Activated CD8-positive, alpha-beta memory T cell treated with anti-CD3 and anti-CD28 coated beads, Interleukin-2, amount 50 U/mL, for 48 hours (primary cell): ENCODE measurements at places on chromosomes 1 and 21.
A peak's percentile ranks its signal among the peaks of the same experiment; 100 is the strongest.

- no peak for DNase-seq
These were observed 57.6 kb downstream of the MAN1C1 start for GRCh38 chr1:25673962-25674806.

DNA sequence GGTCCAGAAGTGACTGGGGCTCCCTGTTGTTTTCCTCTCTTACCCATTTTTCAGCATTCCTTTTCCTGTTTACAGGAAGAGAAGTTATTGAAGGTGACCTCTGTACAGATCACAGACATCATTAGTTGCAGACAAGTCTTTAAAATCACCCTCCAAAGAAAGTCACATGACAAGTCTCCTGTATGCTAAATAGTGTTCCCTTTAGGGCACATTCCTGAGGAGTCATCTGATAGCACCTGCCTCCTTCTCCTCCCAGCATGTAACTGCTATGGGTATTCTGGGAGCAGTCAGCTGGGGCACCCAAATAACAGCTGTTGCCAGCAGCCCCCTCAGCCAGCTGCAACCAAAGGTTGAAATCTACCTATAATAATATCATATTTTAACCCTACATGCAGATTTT is 200.6 kb downstream of the PTGER3 start:
- DNase-seq, result no peak

DNA sequence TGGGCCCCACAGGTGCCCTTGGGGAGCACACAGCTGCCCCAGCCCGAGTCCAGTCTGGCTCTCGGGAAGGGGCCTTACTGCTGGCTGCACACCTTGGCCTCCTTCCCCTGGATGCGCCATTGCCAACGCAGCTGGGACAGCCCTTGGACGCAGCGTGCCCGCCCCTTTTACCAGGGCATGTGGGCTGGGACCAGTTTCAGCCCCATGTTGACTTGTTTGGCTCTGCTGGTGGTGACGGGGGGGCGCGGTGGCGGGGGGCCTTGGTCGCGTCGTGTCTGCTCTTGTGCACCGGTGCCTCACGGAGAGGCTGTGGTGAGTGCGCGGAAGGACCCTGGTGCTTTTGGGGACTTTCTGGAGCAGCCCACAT is 19.6 kb downstream of the SKI start:
- no peak for DNase-seq

DNA sequence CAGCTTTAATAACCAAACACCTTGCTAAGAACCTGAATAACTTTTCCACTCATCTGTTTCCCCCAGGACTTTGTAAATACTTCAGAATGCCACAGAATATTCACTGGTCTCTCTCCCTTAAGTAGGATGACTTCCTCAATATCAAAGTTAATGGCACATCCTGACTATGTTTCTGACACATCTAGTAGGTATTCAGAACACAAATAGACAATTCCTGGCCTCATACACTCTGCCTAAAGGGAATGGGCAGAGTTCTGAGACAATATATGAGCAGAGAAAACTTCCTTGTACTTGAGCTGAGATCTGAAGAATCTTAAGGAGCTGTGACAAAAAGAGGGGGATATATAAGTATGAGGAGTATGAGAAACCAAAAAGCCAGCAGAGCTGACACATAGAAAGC is 34.8 kb downstream of the ANKRD13C start:
- DNase-seq, result no peak

GRCh38 chr1:3831689-3832088 is 25.3 kb downstream of the CEP104 start:
- DNase-seq, result no peak

DNA sequence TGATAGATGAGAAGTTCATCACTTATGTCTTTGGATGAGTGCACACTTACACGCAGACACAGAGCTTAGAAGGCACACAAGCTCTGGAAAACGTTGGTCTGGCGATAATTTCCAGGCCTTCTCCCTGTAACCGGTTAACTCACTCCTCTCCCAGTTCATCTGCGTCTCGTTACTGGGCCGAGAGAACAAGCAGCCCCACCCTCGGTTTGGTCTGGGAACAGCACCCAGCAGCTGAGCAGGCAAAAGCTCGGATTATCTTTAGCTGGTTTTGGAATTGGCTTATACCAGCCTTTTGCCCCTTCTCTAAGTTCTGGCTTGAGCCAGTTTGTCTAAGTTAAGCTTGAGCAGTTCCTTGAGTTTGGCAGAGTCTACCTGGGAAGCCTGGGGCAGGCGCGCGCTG is 27.3 kb upstream of the COL6A1 start:
- no peak for DNase-seq

DNA sequence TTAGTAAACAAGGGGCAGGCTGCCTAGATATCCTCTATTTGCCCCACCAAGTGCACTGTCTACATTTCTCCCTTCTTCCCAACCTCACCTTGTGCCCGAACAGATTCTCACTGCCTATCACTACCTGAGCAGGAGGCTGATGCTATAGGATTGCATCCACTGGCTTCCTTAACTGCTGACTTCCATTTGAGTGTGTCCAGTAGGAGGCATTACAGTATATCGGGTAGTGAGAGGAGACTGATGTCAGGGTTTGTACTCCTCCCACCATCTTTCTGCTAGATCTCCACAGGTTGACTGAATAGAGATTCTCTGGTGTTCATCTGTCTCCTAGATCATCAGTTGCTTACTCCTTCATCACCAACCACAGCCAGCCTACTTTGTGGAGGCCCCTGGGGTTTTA is 796.3 kb downstream of the LRRIQ3 start:
- no peak for DNase-seq

GRCh38 chr1:36872858-36873257 is 161.5 kb downstream of the GRIK3 start:
- no peak for DNase-seq

GRCh38 chr1:96076589-96076988 is 645.0 kb upstream of the PTBP2 start:
- DNase-seq, result no peak

GRCh38 chr1:55725378-55725777 is 510.2 kb upstream of the USP24 start:
- no peak for DNase-seq

GRCh38 chr1:114564141-114564540 is 17.3 kb downstream of the BCAS2 start:
- no peak for DNase-seq

DNA sequence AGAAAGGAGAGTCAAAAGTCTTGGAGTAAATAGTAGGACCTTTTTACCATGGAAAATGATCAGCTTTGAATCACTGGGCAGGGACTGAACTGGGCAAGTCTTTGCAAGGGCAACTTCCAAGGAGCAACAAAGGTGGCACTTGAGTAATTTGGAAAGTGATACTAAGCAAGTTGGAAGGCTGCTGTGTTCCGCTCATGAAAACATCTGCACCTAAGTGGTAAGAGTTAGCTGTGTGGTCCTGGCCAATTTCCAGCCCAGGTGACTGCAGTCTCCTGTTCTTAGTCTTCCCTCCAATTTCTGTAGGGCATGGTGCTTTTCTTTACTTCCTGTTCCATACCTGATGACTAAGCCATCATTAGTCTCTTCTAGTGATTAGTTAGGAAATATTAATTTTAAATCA is 35.5 kb upstream of the PRDM2 start:
- DNase-seq, result no peak

DNA sequence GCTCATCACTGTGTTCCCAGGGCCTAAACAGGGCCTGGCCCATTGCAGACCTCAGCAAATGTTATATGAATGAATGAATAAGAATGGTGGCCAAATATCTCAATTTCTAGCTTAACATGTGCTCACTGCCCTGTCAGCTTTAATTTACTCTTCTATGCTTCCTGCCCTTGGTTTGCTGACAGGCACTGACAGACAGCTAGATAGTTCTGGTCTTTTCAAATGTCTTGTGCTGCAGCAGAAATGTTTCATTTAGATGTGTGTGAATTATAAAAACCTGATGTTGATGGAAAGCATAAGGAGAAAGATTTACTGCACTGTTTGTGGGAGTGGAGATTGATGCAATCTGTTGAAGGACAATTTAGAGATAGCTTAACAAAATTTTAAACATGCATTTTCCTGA is 48.9 kb downstream of the LPAR3 start:
- DNase-seq, result no peak

DNA sequence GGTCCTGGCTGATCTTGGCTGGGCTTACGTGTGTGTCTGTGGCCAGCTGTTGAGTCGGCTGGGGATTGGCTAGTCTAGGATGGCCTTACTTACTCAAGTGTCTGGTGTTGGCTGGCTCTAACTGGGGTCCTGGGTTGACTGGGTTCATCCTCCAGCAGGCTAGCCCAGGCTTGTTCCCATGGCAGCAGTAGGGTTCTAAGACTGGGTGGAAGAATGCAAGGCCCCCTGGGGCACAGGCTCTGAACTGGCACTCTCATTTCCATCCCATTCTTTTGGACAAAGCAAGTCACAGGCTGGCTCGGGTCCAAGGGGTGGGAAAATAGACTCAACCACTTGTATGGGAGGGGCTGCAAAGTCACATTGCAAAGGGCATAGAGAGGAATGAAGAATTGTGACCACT is 7.9 kb upstream of the OPRD1 start:
- DNase-seq, result no peak

DNA sequence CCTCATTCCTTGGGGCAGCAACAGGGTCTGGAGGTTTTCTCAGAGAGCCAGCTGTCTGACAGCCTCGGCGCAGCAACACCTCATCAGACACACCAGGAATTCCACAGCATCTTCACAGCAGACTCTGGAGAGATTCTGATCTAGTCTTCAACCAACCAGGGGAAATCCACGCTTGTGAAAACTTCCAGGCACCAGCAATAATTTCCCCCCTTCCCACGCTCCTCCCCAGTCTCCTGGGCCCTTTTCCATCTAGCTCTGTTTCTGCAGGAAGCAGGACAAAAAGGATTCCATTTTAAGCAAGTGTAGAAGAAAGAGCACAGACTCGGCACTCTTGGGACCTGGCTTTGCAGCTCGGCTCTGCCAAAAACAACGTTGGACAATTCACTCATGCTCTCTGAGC is 44.3 kb upstream of the CAPZB start:
- DNase-seq, result no peak

DNA sequence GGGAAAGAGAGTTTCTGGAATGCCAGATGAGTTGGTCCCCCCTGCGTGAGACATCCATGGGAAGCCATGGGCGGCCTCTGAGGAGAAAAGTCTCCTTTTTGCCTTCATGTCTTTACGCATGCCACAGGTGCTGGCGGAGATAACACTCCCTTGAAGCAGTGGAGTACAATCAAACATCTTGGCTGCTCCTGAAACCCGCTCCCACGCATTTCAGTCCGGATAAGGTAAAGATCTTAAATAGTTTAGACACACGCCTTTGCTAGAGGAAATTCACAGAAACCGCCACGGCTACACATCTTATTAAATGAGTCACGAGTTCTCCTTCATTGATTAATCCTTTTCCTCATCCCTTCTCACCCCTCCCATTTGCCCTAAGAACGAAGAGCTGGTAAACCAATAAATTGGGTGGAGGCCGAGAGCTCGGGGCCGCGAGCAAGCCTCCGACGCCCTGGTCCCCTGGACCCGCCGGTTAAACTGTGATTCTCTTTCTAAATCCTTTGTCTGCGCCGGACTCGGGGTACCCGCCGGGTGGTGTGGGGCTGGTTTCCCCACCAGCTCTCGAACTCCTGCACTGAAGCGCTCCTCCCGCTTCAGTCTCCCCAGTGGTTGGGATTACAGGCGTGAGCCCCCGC is 6.6 kb upstream of the ZNF669 start:
- DNase-seq, result peak; percentile 59

DNA sequence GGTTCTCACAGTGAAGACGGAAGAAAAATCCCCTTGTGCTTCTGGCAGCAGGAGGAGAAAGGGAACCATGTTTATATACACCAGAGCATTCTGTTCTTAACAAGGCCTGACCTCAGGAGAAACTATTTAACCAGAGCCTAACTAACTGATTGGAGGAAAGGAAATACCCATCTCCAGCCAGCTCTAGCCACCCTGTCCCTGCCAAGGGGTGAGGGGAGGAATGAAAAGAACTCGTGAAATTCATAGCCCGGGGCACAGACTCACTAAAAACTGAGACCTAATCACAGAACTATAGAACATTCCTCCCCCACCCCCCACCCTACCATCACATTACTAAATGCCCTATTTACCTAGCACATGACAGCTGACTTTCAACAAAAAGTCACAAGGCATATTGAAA is 65.0 kb downstream of the KCNH1 start:
- no peak for DNase-seq

GRCh38 chr1:99268021-99268420 is 3.7 kb downstream of the PLPPR4 start:
- DNase-seq, result no peak

GRCh38 chr1:22738069-22738435 is 27.4 kb downstream of the EPHB2 start:
- DNase-seq, result no peak

DNA sequence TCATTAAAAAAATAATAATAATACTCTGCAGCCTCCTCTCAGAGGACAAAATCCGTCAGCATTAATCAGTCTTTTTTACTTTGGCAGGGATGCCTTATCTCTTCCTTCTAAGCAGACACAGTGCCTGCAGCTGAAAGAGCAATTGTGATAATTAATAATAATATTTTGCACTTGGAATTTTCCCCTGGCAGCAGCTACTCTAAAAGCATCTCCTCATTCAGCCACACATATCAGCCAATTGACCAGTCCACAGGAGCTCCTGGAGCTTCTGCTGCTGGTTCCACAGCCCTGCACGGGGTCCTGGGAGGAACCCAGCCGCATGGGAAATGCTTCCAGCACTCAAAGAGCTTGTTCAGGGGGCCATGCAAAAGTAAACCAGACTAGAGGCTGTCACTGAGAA is 31.0 kb upstream of the VWA5B1 start:
- no peak for DNase-seq

- DNase-seq, result no peak
These were observed 81.5 kb upstream of the DPYD start for GRCh38 chr1:98002288-98002687.

DNA sequence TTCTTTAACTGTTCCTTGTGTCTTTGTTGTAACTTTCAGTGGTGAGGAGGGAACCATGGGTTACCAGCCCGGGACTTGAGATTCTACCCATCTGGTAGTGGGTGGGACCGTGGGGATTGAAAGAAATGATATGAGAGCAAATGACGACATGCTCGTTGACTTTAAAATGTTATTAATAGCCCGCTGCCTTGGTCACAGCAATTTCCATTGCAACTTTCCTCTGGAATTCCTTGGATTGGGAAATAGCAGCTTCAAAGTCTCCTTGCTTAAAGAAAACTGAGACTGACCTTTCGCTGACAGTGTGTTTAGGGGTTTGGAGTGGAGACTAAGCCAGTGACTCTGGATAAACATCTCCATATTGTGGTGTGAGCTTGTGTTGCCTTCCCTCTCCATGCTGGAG is 44.2 kb upstream of the MARK1 start:
- no peak for DNase-seq

GRCh38 chr1:118989878-118990378 is 1.8 kb upstream of the TBX15 start:
- no peak for DNase-seq

DNA sequence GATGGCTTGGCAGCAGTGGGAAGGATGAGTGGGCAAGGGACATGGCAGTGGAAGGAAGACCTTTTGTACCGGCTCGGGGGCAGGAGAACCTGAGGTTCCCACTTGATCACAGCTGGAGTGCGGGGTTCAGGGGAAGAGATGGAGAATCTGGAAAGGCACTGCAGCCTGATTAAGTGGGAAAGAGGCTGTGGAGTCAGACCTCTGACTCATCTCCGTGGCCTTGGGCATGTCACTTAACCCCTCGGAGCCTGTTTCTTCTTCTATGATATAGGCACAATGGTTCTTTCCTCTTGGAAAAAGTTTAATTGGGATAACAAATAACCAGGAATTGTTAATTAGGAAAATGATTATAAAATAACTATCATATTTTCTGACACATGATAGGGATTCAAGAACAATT is 13.1 kb upstream of the TMEM61 start:
- DNase-seq, result peak; percentile 12

- DNase-seq, result no peak
These were observed 125.4 kb downstream of the PTGER3 start for GRCh38 chr1:70922196-70922595.

GRCh38 chr1:235809688-235810397 is 56.9 kb downstream of the LYST start:
- no peak for DNase-seq
